NCI-H2107 (cell line): ENCODE measurements at places on chromosomes 16 and 17.

GRCh38 chr16:9098377-9099090, 7.1 kb downstream of the HAPSTR1 start:
- no peak for DNase-seq

- DNase-seq, result no peak
Observed at GRCh38 chr17:74649909-74650308, 26.4 kb upstream of the CD300E start.

- no peak for DNase-seq
Observed at GRCh38 chr16:1089439-1089821, 6.6 kb downstream of the C1QTNF8 start.

DNA sequence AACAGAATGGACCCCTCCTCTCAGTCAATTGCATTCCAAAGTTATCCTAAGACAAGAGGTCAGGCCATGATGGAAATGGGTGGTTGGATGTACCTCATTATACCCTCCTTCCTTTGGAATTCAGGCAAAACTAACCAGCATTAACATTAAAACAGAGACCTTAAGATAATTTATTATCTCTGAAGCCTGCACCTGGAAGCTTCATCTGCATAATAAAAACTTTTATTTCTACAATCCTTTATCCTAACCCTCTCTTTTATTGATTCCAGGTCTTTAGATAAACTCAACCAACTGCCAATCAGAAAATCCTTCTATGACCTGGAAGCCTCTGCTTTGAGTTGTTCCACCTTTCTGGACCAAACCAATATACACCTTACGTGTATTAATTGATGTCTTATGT, 49.0 kb downstream of the ACSM1 start:
- no peak for DNase-seq

DNA sequence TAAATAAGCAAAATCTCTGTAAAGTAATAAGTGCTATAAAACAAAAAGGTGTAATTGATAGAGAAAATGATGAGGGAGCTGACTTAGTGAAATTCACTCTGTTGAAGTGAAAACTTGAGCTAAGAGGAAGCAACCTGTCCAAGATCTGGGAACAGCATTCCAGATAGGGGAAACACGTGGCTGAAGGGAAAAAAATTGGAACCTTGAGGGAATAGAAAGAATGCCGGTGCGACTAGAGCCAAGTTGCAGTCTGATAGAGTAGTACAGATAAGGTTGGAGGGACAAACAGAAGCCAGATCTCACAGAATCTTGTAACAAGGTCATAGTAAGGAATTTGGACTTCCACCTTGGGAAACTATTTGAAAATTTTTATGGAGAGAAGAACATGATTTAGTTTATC, 623 bp upstream of the DDX52 start:
- no peak for DNase-seq

GRCh38 chr17:35235917-35236316, 7.0 kb upstream of the SLFN5 start:
- no peak for DNase-seq

DNA sequence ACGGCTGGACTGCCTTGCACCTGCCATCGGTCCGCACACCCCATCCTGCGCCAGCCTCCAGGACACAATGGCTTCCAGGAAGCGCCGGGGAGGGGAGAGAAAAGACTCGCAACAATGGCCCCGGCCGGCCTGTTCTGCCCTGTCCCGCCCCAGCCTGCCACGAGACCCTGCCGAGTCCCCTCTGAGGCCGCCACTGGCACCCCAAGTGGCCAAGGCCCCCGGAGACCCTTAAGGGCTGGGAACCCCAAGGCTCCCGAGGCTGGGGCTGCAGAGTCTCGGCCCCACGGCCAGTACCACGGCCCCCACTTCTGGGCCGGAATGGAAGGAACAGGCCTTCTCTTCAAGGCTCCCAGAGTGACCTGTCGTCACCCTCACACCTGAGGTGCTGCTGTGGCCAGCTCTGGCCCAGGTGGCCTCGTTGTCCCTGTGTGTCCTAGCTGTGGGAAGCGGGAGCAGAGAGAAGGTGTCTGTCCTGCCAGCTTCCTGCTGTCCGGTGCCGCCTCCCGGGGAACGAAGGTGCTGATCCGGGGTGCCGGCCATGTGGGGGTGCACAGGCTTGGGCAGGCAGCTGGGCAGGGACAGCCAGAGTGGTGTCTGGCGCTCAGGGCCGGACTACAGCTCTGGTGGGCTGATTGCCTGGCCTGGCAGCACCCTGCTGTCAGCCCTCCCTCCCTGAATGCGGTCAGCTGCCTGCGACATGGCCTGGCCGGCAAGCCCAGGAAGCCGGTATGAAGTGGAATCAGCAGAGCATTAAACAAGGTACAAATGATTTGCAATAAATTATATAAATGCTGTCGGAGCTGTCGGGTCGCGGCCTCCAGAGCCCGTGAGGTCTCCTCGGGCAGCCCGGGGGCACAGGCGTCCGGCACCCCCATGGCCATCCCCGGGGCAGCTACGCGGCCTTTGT, 8.2 kb upstream of the CACNA1H start:
- no peak for DNase-seq

DNA sequence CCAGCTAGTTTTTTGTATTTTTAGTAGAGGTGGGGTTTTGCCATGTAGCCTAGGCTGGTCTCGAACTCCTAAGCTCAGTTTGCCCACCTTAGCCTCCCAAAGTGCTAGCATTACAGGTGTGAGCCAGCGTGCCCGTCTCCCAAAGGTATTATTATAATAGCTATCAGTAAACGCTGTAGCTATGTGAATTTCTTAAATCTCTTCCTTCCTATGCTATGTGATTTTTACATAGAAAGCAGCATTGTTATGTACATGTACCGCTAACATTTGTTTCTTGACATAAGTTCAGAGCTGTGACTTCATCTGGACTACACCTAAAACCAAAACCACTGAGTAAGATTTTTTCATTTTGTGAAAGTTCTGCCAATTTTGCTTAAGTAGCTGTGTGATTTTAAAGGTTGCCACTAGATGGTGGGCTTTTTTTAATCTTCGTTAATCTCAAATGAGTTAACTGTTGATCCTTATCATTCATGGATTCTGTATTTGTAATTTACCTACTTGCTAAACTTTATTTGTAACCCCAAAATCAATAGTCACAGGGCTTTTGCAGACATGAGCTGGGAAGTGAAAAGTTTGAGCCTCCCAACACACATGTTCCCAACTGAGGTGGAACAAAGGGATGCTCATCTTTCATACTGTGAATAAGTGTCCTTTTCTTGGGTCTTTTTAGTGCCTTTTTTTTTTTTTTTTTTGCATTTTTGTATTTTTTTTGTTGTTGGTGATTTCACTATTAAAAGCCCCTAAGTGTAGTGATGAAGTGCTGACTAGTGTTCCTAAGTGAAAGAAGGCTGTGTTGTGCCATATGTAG, 21.9 kb downstream of the PRKAR1A start:
- DNase-seq, result no peak

- DNase-seq, result no peak
Observed at GRCh38 chr16:9603316-9603715, 511.9 kb downstream of the HAPSTR1 start.

DNA sequence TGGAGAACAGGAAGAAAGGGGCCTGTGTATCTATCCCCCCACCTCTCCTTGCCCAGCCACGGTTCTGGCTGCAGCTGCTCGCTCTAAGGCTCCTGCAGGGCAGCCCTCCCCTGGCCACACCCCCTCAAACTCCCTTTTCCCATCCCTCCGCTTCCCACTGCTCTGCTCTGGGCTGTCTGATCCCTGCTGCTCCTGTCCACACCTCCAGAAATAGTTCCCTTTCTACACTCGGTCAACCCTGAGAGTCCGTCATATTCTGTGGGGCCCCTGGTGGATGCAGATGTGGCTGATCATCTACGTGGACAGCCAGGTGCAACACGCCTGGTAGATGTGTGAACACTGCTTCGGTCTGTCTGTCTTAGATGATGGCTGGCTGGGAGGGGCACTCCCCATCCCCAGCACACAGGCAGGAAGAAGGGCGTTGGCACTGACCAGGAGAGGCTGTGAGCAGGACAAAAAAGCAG, 19.3 kb upstream of the KRT19 start:
- no peak for DNase-seq

DNA sequence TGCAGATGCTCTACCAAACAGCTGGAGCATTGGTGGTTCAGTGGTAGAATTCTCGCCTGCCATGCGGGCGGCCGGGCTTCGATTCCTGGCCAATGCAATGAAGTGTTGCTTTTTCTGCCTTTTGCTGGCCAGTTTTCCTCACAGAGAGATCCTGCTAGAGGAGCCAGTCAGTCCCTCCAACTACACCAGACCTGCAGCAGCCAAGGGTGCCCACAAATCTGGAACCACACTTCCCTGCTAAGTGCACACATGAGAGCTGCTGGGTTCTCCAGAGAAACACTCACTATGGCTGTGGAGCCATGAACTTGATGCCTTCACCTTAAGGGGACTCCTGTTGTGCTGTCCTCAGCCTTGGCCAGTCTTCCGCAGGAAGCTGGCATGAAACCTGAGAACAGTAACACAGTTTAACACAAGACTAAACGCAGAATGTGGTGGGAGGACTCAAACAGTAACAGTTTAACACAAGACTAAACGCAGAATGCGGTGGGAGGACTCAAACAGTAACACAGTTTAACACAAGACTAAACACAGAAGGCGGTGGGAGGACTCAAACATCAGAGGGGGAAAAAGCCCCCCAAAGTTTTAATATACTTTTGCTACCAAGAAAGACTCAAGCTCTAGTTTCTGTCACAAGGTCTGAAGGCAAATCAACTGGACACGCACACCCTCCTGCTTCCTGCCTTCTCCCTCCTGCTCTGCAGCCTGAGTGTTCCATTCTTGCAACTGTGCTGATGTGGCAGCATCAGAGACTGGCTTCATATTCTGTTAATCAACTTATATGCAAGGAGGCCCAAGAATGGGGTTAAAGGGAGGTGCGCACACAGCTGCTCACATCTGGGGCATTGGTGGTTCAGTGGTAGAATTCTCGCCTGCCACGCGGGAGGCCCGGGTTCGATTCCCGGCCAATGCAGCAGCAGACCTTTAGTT, 12.0 kb downstream of the VAC14 start:
- no peak for DNase-seq

- no peak for DNase-seq
Observed at GRCh38 chr16:69924041-69924775, 26.9 kb upstream of the CLEC18A start.

GRCh38 chr17:55053855-55054254, 85.3 kb downstream of the STXBP4 start:
- DNase-seq, result no peak

DNA sequence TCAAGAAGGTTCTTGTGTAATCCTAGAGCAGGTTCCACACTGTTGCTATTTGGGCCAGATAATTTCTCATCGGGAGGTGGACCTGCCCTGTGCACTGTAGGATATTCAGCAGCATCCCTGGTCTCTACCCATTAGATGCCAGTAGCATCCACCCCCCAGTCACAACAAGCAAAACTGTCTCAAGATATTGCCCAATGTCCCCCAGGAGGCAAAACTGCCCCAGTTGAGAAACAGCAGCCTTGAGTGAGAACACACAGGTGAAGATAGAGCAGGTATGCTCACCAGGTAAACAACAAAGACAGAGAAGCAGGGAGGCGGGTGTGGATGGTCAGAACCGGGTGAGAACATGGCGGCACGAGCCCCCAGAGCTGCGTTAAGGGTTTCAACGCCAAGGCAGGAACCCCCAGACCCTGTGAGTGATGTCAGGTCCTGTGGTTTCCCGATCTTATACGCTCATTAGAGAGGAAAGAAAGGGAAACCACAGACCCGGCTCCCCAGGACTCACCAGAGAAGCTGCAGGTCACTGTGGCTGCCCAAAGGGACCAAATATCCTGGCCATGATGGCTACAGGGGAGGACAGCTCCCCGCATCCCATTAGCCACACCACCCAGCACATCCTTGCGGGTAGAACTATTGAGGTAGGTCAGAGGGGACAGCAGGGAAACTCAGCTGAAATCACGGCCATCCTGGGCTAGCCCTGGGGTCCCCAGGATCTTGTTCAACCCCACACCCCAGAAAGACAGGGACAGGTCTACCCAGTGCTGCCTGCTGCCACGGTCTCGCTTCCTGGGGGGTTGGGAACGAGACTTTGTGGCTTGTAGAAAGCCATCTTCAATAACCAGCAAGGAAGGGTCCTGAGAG, 21.2 kb downstream of the CDC42EP4 start:
- no peak for DNase-seq

DNA sequence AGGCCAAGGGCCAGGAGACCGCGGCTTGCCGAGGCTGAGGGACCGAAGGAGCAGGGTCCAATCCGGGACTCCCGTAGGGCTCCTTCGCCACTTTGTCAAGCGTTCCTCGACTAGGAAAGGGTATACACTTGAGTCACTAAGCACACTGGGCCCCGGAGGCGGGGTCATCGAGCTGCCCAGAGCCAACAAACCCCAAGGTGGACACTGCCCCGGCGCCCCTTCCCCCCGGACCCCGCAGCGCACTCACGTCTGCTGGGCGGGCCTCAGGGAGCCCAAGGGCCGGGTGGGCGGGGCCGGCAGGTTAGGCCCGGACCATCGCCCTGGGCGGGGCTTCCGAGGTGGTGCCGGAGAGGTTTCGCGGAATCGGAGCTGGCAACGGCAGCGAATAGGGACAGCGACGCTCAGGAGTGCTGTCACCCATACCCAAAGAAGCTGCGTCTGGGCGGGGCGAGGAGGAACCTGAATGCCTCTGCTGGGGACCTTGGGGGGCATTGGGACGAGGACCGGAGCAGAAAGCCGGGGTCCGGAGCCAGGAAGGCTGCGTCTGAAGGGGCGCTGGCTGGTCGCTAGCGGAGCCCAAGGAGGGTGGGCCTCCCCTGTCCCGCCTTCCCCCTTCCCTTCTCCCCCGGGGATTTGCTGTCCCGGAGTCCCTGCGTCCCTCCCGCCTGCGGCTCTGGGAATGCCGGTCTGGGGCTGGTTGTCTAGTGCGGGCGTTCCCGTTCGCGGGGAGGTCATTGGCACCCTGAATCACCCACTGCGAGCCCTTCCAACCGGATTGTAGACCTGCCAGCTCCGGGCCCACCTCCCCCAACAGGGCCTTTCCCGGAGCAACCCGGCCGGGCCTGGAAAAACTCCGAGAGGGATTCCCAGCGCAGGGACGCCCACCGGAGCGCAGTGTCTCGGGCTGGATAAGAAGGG, 118.2 kb upstream of the SMURF2 start:
- no peak for DNase-seq

DNA sequence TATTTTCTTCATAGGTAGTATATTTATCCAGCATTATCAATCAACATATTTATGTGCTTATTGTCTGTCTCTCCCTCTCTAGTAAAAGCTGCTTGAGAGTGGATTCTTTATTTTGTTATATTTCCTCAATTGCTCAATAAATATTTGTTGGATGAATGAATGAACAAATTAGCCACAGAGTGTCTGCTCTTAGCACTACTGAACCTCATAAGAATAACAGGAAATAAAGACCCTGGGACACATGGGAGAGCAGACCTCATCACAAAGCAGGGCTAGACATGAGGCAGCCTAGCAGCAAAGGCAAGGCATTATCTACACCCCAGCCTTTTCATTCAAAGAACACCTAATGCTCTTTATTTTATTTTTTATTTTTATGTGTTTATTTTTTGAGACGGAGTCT, 34.9 kb upstream of the TANC2 start:
- DNase-seq, result no peak

GRCh38 chr17:27433521-27433920, 22.7 kb upstream of the KSR1 start:
- DNase-seq, result no peak

- no peak for DNase-seq
Observed at GRCh38 chr16:4323845-4324488, 8.1 kb downstream of the GLIS2 start.

GRCh38 chr17:74325743-74326379, at the start of gene KIF19:
TSS of gene KIF19 (plus strand) at chr17:74326226. CDS start at chr17:74326350, 124 bp downstream.
- DNase-seq, result no peak
